Thyroid gland (tissue), 4 donors: ENCODE measurements at places on chromosomes 7 and 10. TPM values are rescaled to one million over a fixed set of nuclear protein-coding genes. Genes with fewer than 3 reads are reported as not detected.

TWIST1 gene
- total RNA-seq: 5.2 TPM

- no peak overlapping the region for H3K4me3 ChIP-seq
- H3K4me1 ChIP-seq: no peaks in the 10 kb centered on the region
- no peak for DNase-seq
Measured at GRCh38 chr10:50937230-50937907, 51.9 kb upstream of the A1CF start.

- H3K4me3 ChIP-seq: no peak overlapping the region
- no peak overlapping the region for H3K27ac ChIP-seq
- DNase-seq: no peak
- H3K4me1 ChIP-seq: no peaks in the 10 kb centered on the region
- no peaks in the 10 kb centered on the region for H3K36me3 ChIP-seq
- no peaks in the 10 kb centered on the region for H3K27me3 ChIP-seq
Measured at GRCh38 chr10:17066000-17066399, 63.6 kb downstream of the CUBN start.

DNA sequence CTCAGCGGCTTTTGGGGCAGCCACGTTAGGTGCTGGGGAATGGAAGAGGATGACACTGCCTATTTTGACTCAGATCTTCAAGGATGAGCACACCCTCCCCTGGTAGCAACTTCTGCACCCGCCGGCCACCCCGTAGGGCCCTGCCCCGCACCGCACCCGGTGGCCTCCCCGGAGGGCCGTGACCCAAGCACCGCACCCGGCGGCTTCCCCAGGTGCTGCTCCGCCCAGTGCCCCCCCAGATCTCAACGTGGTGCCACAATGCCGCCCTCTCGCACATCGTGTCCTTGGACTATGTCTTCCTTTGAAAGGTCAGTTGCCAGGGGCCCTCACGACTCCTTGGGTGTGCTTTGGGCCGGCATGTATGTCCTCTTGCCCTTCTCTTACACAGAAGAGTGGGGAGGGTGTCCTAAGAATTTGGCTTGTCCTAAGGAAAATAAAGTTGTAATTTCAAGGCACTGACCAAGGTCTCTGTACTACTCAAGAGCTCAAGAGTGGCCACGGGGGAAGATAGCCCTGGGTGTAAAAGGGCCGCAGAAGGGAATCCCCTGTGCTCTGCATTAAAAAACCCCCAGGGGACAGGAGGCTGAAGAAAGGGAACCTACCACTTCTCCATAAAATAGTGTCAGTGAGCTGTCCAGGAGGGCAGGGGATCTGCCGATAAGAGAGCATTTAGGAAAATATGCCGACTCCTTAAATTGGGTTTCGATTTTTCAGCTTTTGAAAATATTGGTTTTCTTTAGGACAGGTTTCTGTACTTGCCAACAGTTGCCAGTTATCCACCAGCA is 1.6 kb upstream of the LANCL2 start:
- H3K4me3 ChIP-seq: no peak overlapping the region
- H3K27me3 ChIP-seq: no peaks in the 10 kb centered on the region
- no peak overlapping the region for H3K27ac ChIP-seq

DNA sequence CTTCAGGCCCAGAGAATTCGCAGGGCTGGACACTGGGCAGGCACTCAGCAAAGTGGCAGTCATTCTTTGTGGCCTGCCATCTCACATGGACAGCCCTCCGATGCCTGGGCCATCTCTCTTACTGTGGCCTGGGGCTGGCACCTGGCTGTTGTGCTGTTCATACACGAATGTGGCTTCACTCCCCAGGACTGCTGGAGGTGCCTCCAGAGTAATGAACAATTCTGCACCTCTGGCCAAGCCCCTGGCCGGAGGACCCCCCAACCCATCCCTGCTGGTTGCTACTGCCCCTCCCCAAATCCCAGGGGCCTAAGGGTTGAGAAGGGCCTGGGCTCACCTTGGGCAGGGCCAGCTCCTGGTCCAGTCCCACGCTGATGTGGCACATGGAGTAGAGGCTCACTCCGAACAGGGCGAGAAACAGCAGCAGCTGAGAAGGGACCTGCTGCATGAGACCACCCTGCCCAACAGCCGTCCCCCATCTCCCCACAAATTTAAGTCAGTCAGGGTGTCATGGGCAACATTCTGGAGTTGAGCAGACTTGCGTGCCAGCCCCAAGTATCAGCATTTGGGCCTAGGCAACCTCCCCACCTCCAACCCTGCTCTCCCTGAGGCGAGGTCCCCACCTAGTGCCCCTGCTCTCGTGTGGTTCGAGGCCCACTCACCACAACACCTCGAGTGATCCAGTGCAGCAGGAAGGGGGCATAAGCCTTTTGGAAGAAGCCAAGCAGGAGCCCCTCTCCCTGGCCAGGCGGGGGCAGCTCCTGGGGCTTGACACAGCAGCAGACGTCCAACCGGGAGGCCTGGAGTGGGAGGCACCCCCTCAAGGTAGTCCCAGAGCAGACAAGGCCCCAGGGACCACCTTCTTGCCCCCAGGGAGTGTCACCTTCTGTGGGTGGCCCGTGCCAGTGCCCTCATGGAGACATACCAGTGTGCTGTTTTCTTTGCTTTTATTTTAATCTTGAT is 9.4 kb downstream of the NPC1L1 start:
- H3K36me3 ChIP-seq: no peaks in the 10 kb centered on the region
- H3K27ac ChIP-seq: no peak overlapping the region
- DNase-seq: no peak
- H3K4me1 ChIP-seq: no peaks in the 10 kb centered on the region
